ENCODE measurements at places on chromosomes 11 and 22.

DNA sequence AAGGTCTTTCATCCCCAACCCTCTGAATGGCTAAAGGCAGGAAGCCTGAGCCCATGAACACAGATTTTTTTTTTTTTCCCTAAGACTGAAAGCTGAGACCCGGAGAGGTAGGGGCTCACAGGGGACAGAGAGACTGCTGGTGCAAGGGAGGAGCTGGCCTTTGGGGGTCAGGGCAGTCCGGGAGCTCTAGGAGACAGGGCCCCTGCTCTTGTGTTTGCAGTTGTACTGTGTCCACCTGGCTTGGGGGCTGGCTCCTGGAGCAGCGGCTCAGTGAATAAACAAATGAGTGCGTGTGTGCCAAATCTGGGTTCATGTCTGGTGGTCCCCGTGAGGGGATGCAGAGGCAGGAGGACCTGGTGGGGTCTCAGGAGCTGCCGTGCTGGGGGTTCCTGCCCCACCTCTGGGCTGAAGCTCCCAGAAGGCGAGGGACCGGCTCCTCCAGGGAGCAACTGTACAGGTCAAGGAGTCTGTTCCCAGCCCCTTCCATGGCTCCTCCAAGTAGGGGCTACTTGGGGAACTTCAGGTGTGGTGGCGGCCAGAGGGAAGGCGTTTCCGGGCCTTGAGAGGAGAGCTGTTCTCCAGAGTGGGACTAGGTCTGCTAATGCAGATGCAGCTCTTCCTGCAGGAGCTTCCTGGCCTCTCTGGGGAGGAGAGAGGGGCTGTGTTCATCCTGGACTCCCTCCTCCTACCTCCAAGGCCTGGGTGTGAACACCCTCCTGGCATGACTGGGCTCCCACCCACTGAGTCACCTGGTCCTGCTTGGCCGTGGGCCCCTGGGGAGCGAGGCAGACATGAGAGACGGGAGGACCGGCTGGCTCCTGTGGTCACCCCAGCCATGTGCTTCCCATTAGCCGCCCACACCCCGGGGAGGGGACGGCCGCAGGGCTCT lies 57.6 kb downstream of the FBXO7 start:
- DNase-seq: no peak

GRCh38 chr11:36350137-36350513 lies 54.0 kb downstream of the PRR5L start:
- no peak for DNase-seq

GRCh38 chr11:64627371-64627770 lies 36.4 kb downstream of the SLC22A12 start:
- DNase-seq: no peak

- no peak for DNase-seq
Observed at GRCh38 chr11:116240710-116241109, 532.1 kb downstream of the BUD13 start.

DNA sequence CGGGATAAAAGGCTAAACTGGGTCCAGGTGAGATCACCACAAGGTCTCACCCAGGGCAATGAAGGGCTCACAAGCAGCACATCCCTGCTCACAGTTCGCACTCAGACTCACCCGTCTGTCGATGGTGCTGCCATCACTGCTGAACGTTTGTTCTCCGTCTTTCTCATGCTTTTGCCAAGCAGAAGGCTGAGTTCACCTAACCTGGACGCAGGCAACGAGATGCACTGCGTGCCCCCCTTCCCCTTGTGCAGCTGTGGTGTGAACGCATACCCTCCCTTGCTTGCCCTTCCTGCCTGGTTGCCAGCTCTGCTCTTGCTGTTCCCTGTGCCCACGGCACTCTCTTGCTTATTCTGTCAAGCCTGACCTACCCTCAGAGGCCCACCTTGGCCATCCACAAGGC lies 18.0 kb downstream of the KCTD21 start:
- no peak for DNase-seq

DNA sequence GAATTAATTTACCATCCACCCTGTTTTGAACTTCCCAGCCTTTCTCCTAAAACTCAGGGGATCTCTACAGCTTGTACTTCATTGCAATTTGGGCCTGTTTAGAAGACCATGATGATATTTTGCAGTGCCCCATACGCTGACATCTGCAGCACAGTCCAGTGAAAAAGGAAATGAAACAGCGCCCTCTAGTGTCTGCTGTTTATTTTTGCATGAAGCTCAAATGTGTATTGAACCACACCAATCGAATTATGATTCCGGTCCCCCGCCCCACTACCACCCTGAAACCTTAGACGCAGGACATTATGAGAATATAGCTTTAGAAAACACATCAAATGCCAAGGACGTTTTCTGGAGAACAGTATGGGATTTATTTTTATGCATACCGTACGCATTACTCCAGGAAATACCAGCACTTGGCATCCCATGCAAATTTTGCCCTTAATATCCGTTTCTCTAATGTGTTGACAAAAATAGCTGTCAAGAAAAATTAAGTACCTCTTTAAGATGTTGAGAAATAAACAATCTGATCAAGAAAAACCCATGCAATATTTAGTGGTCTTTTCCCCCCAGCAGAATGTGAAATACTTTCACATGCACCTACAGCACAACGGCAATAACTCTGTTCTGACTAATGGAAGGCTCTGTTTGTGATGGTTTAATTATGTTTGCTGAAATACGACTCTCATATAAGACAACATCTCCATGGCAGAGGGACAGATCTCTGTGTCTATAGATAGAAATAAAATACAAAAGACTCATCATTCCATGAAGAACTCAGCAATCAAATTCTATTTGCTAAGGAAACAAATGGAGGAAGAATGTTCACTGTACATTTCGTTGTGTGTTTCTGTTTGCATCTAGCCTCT lies 93.9 kb downstream of the TECTA start:
- peak; percentile 3 for DNase-seq

DNA sequence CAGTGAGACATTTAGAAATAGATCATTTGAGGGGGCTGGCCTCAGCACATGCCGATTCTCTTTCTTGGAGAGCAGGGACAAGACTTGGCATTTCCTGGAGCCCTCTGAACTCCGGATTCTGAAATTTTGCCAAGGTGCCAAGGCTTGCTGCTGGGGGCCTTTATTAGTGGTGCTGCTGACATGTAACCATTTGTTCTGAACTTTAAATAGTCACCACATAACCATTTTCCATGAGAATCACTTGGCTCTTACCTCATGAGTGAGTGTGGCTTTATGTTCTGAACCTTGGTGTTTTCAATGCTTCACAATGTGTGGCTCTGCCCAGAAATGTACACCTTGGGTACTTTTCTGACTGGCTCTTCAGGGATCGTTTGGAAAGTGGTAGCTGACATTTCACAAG lies 33.3 kb downstream of the SYT13 start:
- DNase-seq: no peak

- no peak for DNase-seq
Observed at GRCh38 chr22:19079691-19080090, 42.5 kb downstream of the DGCR2 start.

DNA sequence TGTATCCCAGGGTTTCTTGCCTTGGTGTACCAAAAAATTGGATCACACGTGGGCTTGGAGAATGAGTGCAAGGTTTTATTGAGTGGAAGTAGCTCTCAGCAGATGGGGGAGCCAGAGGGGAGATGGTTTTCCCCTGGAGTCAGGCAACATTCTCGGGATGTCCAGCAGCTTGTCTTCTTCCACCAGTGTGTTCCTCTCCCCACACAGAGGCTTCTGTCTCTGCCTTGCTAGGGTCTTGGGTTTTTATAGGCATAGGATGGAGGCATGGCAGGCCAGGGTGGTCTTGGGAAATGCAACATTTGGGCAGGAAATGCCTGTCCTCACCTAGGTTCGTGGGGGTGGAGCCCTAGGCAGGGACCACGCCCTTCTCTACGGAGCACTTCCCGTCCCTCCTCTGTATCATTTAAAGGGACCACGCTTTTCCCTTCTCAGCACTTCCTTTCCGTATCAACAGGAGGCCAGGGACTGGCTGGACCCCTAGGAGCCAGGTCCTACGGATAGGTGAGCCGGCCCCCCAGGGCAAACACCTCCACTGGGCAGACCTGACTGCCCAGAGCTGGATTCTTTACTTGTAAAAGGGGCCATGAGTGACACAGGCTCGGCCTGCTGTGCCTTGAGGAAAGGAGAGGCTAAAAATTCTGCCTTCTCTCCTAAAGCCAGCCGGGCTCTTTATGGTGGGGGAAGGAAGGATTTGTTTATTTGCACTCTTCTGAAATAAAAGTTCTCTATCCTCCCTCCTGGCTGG lies 55.3 kb upstream of the CCDC188 start:
- peak; percentile 31 for DNase-seq

GRCh38 chr11:81792416-81792815 lies 941.2 kb downstream of the FAM181B start:
- DNase-seq: no peak

GRCh38 chr11:62791501-62792201 lies at the start of gene TMEM223:
Gene TMEM223 (minus strand): TSS chr11:62792006. CDS start chr11:62791994, 12 bp downstream.
- peak; percentile 72 for DNase-seq

GRCh38 chr22:49099496-49100124 lies 728.1 kb downstream of the BRD1 start:
- DNase-seq: no peak

- no peak for DNase-seq
Observed at GRCh38 chr22:22709719-22710445, 65.5 kb downstream of the GGTLC2 start.

- no peak for DNase-seq
Observed at GRCh38 chr11:27401833-27402316, 38.9 kb upstream of the CCDC34 start.
